Mesothelial cell of epicardium (in vitro differentiated cells): ENCODE measurements at places on chromosomes 2 and 18. TPM values are rescaled to one million over a fixed set of nuclear protein-coding genes. Genes with fewer than 3 reads are reported as not detected.
A peak's percentile ranks its signal among the peaks of the same experiment; 100 is the strongest.

- DNase-seq, result no peak
These were observed 117.6 kb upstream of the APCDD1 start for GRCh38 chr18:10336749-10337350.

FLACC1 gene
- total RNA-seq, result 0.78 to 1.2 TPM (median 1.1 TPM) in 3 replicates

ETAA1 gene
- 18.9 to 21.1 TPM (median 19.8 TPM) in 3 replicates for total RNA-seq

- no peak for DNase-seq
These were observed 600 bp upstream of the MAPRE2 start for GRCh38 chr18:35040638-35040987.

- DNase-seq, result no peak
These were observed 37.9 kb upstream of the NARS1 start for GRCh38 chr18:57659460-57660102.

DNA sequence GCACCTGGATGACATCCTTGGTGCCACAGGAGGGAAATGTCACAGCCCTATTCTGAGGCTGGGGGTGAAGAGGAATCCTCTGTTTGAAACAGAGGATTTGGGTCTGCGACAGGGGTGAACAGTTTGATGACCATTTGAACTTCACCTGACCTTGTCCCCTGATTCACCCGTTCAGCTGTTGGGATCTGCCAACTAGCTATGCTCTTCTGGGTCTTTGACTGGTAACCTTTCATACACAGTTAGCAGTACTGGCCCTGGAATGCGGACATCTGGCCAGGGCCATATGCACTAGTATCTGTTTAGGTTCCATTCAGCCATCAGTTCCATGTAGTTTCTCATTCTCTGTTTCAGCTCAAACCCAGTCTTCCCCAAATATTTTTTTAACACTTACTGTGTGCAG, 72.6 kb upstream of the MCFD2 start:
- DNase-seq, result no peak

DNA sequence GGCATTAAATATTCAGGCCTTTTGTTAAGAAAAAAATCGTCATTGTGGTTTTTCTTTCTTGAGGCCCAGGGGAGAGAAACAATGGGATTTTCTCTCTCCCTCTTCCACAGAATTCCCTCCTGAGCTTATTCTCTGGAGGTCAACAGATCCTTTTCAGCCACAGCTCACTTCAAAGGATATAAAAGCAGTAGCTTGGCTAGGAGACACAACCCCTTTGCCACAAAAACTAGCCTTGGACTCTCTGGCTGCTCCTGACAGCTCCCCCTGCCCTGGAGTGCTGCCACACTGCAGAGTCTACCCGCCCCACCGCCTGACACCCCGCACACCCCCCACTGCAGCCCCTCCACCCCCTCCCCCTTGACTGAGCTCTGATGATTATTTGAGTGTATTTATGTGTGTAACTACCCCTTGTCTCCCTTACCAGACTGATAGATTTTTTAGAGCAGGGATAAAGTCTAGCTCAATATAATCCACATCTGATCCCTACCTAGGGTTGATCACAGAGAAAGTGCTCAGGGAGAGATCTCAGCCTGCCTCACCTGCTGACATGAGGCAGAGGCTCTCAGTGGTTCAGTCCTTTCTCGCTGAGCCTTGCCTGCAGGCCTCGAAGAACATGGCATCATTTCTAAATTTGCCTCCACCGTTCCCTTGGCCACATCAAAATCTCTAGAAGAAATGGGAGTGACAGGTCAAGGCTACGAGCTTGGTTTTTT, 132.2 kb upstream of the SP5 start:
- no peak for DNase-seq

GRCh38 chr2:67322353-67323001, 74.7 kb upstream of the ETAA1 start:
- peak; percentile 40 for DNase-seq

- DNase-seq, result no peak
These were observed 308.2 kb downstream of the FBXO15 start for GRCh38 chr18:73839441-73839840.

DNA sequence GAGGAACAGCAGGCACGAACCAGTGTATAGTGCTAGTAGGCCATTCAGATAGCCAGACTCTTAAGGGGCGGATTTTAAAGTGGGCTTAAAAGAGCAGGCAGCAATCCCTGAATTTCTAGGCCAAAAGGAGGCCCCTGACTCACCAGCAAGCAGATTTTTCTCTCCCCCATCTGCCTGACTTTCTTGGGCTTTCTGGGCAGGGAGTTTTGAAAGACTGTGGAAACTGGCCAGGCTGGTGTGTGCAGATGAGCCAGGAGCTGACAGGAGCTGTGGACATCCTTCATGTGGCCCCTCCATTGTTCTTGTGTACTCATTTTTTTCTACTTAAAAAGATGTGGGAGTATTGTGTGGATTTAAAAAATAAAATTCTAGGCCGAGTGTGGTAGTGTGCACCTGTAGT, 59.0 kb downstream of the GLI2 start:
- DNase-seq, result no peak
